Regular cardiac myocyte (primary cell): ENCODE measurements at places on chromosomes 16 and 17. TPM values are rescaled to one million over a fixed set of nuclear protein-coding genes. Genes with fewer than 3 reads are reported as not detected.

CNGB1 gene
- not detected in 2 replicates for total RNA-seq

SLC47A1 gene
- 0.19 and 0.85 TPM in 2 replicates for total RNA-seq

MGRN1 gene
- 22.8 and 25.9 TPM in 2 replicates for total RNA-seq

HEXIM2 gene
- 7.6 and 7.7 TPM in 2 replicates for total RNA-seq

SMIM36 gene
- not detected in 2 replicates for total RNA-seq

CLEC18B gene
- total RNA-seq, result 0.38 and 0.56 TPM in 2 replicates
